ENCODE measurements at places on chromosomes 13 and 19.
A peak's percentile ranks its signal among the peaks of the same experiment; 100 is the strongest.

DNA sequence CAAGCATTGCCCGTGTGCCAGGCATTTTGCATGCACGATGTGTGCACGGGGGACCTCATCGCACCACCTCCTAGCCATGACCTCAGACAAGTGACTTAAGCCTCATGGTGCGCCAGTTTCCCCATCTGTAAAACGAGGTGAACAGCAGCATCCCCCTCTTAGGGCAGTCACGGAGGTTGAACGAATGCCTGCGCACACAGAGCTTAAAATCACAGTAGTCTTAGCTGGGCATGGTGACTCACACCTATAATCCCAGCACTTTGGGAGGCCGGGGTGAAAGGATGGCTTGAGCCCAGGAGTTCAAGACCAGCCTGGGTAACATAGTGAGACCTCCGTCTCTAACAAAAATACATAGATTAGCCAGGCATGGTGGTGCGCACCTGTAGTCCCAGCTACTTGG, 48.6 kb downstream of the PIN1 start:
- H3K27ac ChIP-seq: no peak overlapping the region
- H3K4me3 ChIP-seq: no peak overlapping the region
- no peaks in the 10 kb centered on the region for H3K36me3 ChIP-seq

GRCh38 chr13:48862572-48862971, 113.1 kb upstream of the FNDC3A start:
- H3K27ac ChIP-seq: no peak overlapping the region
- peaks cover 2% of the 10 kb centered on the region for H3K4me1 ChIP-seq
- H3K36me3 ChIP-seq: no peaks in the 10 kb centered on the region
- no peaks in the 10 kb centered on the region for H3K27me3 ChIP-seq
- DNase-seq: no peak
- H3K4me3 ChIP-seq: no peak overlapping the region

DNA sequence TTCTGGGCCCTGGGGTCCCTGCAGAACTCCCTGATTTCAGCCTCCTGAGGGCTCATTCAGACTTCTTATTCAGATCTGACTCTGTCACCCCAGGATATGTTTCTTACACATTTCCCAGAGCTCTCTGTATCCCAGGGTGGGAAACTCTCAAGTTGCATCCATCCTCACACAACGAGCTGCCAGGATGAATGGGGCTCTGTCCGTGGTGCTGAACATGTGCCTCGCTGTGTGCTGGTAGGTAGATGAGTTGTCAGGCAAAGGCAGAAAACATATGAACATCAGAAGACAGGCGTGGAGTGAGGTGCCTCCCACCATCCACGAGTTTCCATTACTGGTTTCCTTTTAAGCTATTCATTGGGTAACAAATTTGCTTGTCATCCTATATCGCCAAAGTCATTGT, 11.4 kb upstream of the IGFL1 start:
- no peak overlapping the region for H3K27ac ChIP-seq
- no peaks in the 10 kb centered on the region for H3K27me3 ChIP-seq
- peak; percentile 43 for DNase-seq
- H3K4me3 ChIP-seq: no peak overlapping the region

DNA sequence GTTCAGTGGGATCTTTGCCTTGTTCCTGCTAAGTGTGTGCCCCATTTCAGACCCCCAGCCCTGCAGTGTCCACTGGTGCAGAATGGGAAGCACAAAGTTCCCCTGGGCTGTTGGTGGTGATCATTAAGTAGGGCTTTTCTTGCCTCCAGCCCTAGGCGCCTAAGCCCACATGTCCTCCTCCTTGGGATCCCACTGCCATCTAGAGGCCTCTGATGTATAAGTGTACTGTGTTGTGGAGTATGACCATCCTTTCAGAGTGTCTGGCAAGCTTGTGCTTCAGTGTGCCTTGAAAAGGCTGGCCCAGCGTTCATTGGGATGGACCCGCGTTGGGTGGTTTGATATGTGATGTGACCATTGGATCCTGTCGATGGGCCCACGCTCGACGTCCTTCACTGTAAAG, 71.2 kb downstream of the WASF3 start:
- H3K4me3 ChIP-seq: no peak overlapping the region
- no peaks in the 10 kb centered on the region for H3K36me3 ChIP-seq
- 0 out of 2 replicates have a peak, but pooled peaks cover 1% of the 10 kb centered on the region for H3K4me1 ChIP-seq
- no peak for DNase-seq
- H3K27me3 ChIP-seq: no peaks in the 10 kb centered on the region
- no peak overlapping the region for H3K27ac ChIP-seq

DNA sequence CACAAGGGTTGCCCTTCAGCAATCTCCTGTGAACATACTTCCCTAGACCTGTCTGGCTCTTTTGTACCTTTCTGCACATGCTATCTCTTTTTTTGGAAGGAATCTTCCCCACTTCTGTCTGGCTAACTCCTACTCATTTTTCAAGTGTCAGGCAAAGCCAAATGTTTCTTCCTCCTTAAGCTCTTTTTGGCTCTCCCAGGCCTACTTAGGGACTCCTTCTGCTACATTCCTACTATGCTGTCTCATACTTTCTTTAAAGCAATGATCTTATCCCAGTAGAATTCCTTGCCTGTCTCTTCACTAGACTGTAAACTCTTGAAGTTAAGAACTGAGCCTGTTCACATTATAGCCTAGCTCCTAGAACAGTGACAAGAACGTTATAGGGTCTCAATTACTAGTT, 114.9 kb upstream of the WASF3 start:
- no peak for DNase-seq
- no peaks in the 10 kb centered on the region for H3K4me1 ChIP-seq
- H3K27ac ChIP-seq: no peak overlapping the region
- H3K27me3 ChIP-seq: no peaks in the 10 kb centered on the region
- H3K4me3 ChIP-seq: no peak overlapping the region

- no peaks in the 10 kb centered on the region for H3K27me3 ChIP-seq
- no peaks in the 10 kb centered on the region for H3K36me3 ChIP-seq
- DNase-seq: no peak
- no peak overlapping the region for H3K27ac ChIP-seq
- H3K4me3 ChIP-seq: no peak overlapping the region
- no peaks in the 10 kb centered on the region for H3K4me1 ChIP-seq
These were observed 43.3 kb downstream of the DZIP1 start for GRCh38 chr13:95601216-95601615.

- no peaks in the 10 kb centered on the region for H3K36me3 ChIP-seq
- H3K27ac ChIP-seq: no peak overlapping the region
- H3K27me3 ChIP-seq: no peaks in the 10 kb centered on the region
- H3K4me1 ChIP-seq: no peaks in the 10 kb centered on the region
These were observed 493 bp upstream of the LHFPL6 start for GRCh38 chr13:39603424-39603947.

DNA sequence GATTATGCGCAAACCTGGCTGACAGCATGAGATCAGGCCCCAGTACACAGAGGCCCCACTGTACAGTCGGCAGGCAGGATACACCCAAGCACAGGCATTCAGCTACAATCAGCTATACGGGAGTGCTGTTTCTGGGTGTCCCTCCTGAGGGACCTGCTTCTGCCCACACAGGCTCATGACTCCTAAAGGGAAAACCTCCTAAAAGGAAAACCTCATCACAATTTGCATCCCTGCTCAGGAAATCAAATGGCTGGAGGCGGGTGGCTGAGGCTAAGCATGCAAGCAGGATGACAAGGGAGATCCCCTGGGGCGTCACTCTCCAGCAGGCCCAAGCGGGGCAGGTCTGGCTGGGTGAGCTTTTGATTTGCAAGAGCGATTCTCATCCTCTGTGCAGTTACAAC, 99.8 kb downstream of the CRYL1 start:
- H3K4me1 ChIP-seq: no peaks in the 10 kb centered on the region
- no peaks in the 10 kb centered on the region for H3K27me3 ChIP-seq
- no peak overlapping the region for H3K4me3 ChIP-seq
- no peak for DNase-seq

- H3K27ac ChIP-seq: no peak overlapping the region
- no peak overlapping the region for H3K4me3 ChIP-seq
- no peaks in the 10 kb centered on the region for H3K4me1 ChIP-seq
- no peaks in the 10 kb centered on the region for H3K36me3 ChIP-seq
These were observed 1162.3 kb downstream of the SLITRK1 start for GRCh38 chr13:82719987-82720386.

- no peaks in the 10 kb centered on the region for H3K36me3 ChIP-seq
- peaks cover 3% of the 10 kb centered on the region for H3K4me1 ChIP-seq
These were observed at the start of gene DLL3 for GRCh38 chr19:39498798-39499642. DLL3 (plus strand) TSS chr19:39498947; CDS start chr19:39498975, 28 bp downstream.

DNA sequence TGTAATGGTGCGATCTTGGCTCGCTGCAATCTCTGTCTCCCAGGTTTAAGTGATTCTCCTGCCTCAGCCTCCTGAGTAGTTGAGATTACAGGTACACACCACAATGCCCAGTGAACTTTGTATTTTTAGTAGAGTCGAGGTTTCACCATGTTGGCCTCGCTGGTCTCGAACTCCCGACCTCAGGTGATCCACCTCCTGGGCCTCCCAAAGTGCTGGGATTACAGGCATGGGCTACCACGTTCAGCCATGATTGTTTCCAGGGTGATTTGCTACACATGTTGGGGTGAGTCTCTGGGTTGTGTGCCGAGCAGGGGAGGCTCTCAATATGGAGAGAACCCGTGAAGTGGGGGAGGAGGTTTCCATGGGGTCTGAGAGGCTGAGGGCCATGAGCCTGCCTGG, 24.8 kb upstream of the CEACAM21 start:
- no peak overlapping the region for H3K4me3 ChIP-seq
- 0 out of 2 replicates have a peak, but pooled peaks cover 3% of the 10 kb centered on the region for H3K4me1 ChIP-seq
- DNase-seq: no peak
- H3K36me3 ChIP-seq: no peaks in the 10 kb centered on the region

DNA sequence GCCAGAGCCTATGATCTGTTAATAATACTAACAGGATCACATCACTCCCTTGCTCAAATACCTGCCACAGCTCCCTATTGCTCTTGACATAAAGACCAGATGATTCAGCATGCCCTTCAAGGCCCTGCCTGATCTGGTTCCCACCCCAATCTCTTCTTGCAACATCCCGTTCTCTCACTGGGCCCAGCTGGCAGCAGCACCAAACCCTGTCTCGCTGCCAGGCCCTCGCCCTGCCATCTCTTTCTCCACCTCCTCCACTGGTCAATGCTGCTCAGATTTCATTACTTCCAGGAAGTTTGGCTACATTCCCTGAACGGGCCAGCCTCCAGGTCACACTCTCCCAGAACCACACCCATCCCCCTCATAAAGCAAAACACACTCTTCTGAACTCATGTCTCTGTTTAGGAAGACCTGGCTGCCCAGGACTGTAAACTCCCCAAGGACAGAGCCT, 8.6 kb upstream of the BCAT2 start:
- H3K27me3 ChIP-seq: no peaks in the 10 kb centered on the region
- H3K4me3 ChIP-seq: no peak overlapping the region
- no peak for DNase-seq

GRCh38 chr13:98297051-98297450, 120.0 kb upstream of the RNF113B start:
- H3K36me3 ChIP-seq: no peaks in the 10 kb centered on the region
- H3K27ac ChIP-seq: no peak overlapping the region
- no peak overlapping the region for H3K4me3 ChIP-seq
- no peaks in the 10 kb centered on the region for H3K27me3 ChIP-seq
- peaks cover 2% of the 10 kb centered on the region for H3K4me1 ChIP-seq

GRCh38 chr13:46104868-46105267, at the start of gene CPB2:
CPB2 (minus strand) TSS chr13:46105033; CDS start chr13:46105009, 24 bp downstream.
- H3K4me1 ChIP-seq: no peaks in the 10 kb centered on the region
- H3K27me3 ChIP-seq: no peaks in the 10 kb centered on the region
- no peak within 1 kb of the TSS for H3K27ac ChIP-seq
- H3K36me3 ChIP-seq: no peaks in the 10 kb centered on the region
- no peak for DNase-seq

GRCh38 chr19:45472563-45473366, 5.0 kb downstream of the FOSB start:
- no peak overlapping the region for H3K27ac ChIP-seq
- H3K4me3 ChIP-seq: no peak overlapping the region
- H3K4me1 ChIP-seq: no peaks in the 10 kb centered on the region
- H3K27me3 ChIP-seq: no peaks in the 10 kb centered on the region
- DNase-seq: no peak

- H3K27me3 ChIP-seq: no peaks in the 10 kb centered on the region
- no peak for DNase-seq
- H3K36me3 ChIP-seq: no peaks in the 10 kb centered on the region
- H3K27ac ChIP-seq: no peak overlapping the region
- H3K4me1 ChIP-seq: no peaks in the 10 kb centered on the region
These were observed 55.1 kb downstream of the GPR180 start for GRCh38 chr13:94656766-94657165.

DNA sequence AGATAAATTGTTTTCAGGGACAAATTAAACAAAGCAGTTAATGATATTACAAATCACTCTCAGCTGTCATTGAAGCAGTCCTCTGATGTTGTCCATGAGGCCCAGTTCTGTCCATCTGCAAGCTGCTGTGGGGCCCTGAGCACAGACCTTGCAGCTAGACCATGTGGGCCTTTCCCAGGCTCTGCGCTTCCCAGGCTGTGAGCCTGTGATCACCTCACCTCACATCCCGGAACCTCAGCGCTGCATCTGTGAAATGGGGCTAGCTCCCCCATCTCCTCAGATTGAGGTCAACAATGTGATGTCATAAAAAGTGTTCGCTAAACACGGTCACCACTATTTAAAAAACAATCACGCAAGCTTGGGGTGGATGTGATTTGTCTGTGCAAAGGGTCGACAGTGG, 51.9 kb upstream of the UQCRFS1 start:
- no peak overlapping the region for H3K4me3 ChIP-seq
- no peaks in the 10 kb centered on the region for H3K36me3 ChIP-seq
- H3K27me3 ChIP-seq: no peaks in the 10 kb centered on the region
- H3K27ac ChIP-seq: no peak overlapping the region
- DNase-seq: no peak

DNA sequence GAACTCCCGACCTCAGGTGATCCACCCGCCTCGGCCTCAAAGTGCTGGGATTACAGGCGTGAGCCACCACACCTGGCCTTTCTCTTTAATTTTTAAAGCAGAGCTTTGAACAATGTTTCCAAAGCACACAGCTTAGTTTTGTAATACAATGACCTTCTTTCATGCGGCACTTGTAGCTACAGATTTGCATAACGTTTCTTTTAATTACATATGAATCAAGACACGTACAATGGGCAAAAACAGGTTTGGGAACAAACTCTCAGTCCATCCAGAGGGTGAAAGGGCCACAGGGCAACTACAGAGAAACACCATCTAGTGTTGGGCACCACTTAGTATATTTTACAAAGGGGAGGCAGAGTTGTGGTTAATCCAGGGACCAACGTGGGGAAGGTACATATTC, 19.0 kb upstream of the S1PR4 start:
- no peaks in the 10 kb centered on the region for H3K27me3 ChIP-seq
- H3K27ac ChIP-seq: no peak overlapping the region
- no peak for DNase-seq
- H3K4me1 ChIP-seq: peaks cover 1% of the 10 kb centered on the region
- no peaks in the 10 kb centered on the region for H3K36me3 ChIP-seq

DNA sequence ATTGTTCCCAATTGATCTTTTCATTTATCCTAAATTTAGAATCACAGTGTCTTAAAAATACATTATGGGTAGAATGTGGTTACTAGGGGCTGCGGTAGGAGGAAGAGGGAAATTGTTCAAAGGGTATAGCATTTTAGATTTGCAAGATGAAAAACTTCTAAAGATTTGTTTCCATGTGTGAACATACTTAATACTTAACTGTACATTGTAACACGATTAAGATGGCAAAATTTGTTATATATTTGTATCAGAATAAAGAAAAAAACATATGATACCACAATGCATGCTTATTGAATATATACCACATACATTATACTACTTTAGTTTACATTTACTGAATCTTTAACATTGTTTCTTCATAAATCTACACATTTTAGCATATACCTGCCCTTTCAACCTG, 677.3 kb upstream of the PCDH20 start:
- H3K36me3 ChIP-seq: no peaks in the 10 kb centered on the region
- H3K27ac ChIP-seq: no peak overlapping the region
- no peaks in the 10 kb centered on the region for H3K4me1 ChIP-seq
- no peak for DNase-seq
- H3K4me3 ChIP-seq: no peak overlapping the region

GRCh38 chr13:30618186-30618929, 638 bp downstream of the USPL1 start:
- no peaks in the 10 kb centered on the region for H3K27me3 ChIP-seq
- DNase-seq: no peak
- no peaks in the 10 kb centered on the region for H3K36me3 ChIP-seq
- peak overlapping the region; percentile 71 for H3K4me3 ChIP-seq
